ENCODE measurements at places on chromosomes 2 and 18. TPM values are rescaled to one million over a fixed set of nuclear protein-coding genes. Genes with fewer than 3 reads are reported as not detected.

DNA sequence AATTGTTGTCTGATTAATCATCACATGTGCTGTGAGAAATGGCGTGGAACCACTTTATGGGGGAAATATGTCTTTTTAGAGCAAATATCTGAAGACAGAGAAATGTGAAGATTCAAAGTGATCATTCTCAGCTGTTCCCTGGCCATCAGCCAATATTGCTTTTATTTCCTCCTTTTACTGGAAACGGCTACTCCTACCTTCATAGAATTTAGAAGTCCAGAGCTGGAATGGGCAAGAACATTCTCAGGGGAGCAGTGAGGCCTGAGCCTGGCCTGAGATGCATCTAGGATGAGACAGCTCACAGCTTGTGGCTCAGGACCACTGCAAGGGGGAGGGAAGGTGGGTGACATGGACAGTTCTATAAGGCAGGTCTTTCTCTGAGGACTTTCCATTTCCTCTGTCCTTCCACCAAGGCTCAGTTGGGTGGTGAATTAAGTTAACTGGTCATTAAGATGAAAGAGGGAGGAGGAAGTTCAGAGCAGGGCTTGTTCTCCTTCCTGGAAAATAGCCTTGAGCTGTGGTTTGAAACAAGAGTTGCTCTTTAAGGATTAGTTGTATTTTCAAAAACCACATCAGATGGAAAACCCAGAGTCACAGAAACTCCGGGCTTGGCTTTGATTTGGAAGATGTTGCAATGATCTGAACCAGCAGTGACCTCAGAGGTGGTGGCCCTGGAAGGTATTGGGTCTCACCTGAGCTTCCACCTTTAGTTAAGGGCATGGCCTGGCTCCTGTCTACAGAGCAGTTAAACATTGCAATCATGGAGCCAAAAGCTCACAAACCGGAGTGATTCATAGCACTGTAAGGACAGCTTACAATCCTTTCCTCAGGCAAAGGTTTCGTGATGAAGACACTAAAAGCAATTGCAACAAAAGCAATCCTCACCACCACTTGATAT, 144.3 kb downstream of the VAPA start:
- peak; percentile 61 for DNase-seq

DNA sequence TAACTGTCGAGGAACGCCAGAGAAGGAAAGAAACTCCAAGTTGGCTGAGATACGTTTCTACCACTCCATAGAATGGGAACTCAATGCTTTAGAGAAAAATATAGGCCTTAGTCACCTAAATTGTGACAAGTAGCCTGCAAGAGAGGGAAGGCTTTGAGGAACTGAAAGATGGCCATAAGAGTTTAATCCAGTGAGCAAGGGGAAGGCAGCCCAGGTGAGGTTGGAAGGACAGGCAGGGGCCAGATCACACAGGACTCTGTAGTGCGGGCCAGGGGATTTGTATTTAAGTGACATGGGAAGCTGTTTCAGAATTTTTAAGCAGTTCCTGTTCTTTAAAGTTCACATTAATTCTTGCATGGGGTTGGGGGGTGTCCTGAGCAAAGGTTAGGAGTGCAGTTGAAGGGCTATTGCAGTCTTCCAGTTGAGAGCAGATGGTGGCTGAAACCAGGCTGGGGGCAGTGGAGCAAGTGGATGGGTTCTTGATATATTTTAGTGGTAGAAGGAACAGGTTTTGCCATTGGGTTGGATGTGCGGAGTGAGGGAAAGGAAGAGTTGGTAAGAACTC, 138.9 kb upstream of the PELI1 start:
- no peak for DNase-seq

GRCh38 chr18:28007841-28008240, 169.1 kb downstream of the CDH2 start:
- DNase-seq: no peak

- no peak for DNase-seq
Measured at GRCh38 chr2:210611466-210611865, 55.1 kb downstream of the CPS1 start.

PLGLB1 gene
- 0.63 TPM for total RNA-seq

KCNIP3 gene
- total RNA-seq: 0.13 TPM

PAIP2B gene
- 1.0 TPM for total RNA-seq

Data from dermis microvascular lymphatic vessel endothelial cell (primary cell).